NCI-H510A treated with DMSO at 0.1 percent for 48 hours (cell line): ENCODE measurements at places on chromosomes 5 and 9.

GRCh38 chr5:55850839-55851674, at the start of gene IL31RA:
Gene IL31RA (plus strand): TSS chr5:55851357. CDS start chr5:55851571, 214 bp downstream.
- DNase-seq = no peak

DNA sequence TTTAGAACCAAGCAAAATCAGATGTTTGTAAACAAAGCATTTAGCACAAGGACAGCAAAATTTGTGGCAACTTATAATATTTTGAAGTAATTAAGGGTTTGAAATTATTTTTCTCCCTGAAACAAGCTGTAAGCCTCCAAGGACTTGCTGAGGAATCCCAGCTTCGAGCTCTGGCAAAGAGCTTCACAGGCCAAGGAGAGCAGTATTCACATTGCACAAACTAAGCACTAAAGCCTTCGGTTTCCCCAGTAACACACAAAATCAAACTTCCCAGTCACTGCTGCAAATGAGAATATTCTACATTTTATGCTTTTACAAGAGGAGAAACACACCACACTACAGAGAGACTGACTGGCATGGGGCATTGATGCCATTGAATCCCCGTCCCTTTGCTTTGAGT, 101.9 kb downstream of the WDR41 start:
- no peak for DNase-seq

GRCh38 chr5:117094114-117094815, 519.6 kb upstream of the SEMA6A start:
- no peak for DNase-seq

- no peak for DNase-seq
Observed at GRCh38 chr5:178235588-178235974, 3.0 kb upstream of the PHYKPL start.

GRCh38 chr5:85484982-85485574, 1100.4 kb upstream of the EDIL3 start:
- no peak for DNase-seq

- no peak for DNase-seq
Observed at GRCh38 chr5:81774374-81774773, 23.5 kb upstream of the SSBP2 start.

- peak; percentile 58 for DNase-seq
Observed at GRCh38 chr5:43073597-43074546, 33.8 kb upstream of the ANXA2R start.

DNA sequence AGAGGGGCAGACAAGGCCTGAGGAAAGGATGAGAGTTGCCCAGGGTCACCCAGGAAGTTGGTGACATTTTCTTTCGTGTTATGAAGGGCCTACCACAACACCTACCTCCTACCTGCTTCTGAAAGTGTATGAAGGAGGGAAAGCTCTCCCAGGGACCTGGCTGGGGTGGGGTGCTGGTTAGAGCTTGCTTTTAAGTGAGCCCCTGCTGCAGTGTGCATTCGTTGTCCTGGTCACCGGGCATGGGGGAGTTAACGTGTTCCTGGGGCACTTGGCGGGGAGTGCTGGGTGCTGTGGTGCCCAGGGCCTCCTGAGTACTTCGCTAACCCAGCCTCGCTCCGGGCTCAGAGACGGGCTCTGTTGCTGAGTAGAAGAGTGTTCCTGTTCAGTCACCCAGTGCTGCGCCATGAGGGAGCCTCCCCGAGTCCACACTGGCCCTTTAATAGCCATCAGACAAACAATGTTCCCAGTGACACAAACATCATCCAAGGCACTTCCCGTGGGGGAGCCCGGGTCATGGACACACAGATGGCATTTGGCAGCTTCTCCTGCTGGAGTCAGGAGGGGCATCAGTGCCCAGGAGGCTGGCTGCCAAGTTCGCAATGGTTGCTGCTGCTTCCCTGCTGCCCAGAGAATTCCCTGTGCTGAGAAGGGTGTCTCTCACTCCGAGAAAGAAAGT, 85.7 kb downstream of the AMBP start:
- DNase-seq = no peak

- DNase-seq = no peak
Observed at GRCh38 chr5:163687414-163687813, 182.0 kb downstream of the MAT2B start.

- no peak for DNase-seq
Observed at GRCh38 chr5:157772127-157772526, 28.6 kb downstream of the LSM11 start.

- no peak for DNase-seq
Observed at GRCh38 chr5:61790678-61791077, 458.6 kb downstream of the ZSWIM6 start.

DNA sequence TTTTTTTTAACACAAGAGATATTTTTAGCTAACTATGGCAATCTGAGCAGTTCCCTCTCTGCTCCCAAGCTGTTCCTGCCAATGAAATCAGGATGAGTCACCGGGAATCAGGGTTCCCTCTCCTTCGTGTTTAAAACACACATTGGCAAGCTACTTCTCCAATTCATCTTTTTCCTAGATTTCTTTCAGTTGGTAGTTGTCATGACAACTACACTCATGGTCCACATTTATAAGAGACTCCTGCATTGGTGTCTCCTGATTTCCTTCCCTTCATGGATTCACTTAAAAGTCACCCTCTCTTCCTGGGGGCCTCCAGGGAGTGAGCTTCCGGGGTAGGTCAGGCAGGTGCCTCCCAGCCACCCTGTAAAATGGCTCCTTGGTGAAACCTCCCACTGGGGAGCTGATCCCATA, 72.3 kb upstream of the NIPAL4 start:
- no peak for DNase-seq

- DNase-seq = no peak
Observed at GRCh38 chr5:142568283-142568995, 117.5 kb downstream of the FGF1 start.

DNA sequence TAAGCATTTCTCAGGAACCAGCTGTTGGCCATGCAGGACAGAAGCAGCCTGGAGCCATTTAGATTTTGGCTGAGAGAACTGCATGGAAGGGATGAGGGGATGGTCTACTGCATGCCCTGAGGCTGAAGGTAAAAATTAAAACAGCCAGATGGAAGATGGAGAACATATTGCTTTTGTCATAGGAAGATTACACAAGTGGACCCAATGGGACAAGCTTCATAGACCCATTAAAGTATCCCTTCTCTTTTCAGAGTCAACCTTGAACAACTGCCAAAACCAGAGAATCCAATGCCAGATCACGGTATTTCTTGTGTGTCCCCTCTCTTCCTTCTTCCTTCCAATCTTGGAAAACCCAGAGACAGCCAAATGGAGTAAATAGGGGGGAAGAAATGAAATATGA, 253.4 kb downstream of the NR2F1-AS1 start:
- no peak for DNase-seq

GRCh38 chr9:33737811-33738606, 57.4 kb upstream of the PRSS3 start:
- peak; percentile 33 for DNase-seq

GRCh38 chr5:54804086-54804485, 181.3 kb downstream of the ESM1 start:
- DNase-seq = no peak

DNA sequence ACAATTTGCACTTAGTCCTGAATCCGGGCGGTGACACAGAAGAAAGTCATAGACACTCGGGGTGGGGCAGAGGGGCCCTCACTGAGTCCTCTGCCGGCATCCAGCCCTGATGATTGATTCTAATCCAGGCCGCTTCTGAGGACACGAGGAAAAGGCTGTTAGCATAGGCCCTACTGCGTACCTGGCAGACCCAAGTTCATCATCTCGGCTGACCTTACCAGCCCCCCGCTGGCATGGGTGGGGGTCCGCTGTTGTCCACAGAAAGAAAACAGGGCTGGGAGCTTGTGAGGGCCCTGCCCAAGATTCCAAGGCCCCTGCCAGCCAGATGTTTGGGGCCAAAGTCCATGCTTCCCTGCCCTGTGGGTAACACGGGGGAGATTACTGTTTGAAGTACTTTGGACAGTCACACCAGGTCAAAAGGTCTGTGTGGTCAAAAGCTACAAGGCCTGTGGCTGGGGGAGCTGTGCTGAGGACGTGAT, 24.5 kb downstream of the ERGIC1 start:
- DNase-seq = no peak

DNA sequence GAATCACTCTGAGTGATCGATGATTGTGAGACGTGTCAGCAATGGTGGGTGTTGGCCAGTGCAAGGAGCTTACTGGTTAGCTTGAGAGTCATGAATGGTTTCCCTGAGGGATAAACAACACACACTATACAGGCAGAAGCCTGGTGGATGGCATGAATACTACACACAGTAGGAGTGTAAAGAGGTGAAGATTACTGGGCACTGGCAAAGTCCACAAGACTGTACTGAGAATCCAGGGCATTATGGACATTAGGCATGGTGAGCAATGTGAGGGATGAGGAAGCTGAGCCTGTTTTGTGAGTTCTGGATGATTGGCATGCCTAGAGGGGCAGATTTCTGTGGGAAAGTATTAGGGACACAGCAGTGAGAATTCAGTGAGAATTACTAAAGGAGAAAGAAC, 71.3 kb downstream of the KDM4C start:
- no peak for DNase-seq

- peak; percentile 4 for DNase-seq
Observed at GRCh38 chr5:58462154-58462553, 2.3 kb upstream of the PLK2 start.

DNA sequence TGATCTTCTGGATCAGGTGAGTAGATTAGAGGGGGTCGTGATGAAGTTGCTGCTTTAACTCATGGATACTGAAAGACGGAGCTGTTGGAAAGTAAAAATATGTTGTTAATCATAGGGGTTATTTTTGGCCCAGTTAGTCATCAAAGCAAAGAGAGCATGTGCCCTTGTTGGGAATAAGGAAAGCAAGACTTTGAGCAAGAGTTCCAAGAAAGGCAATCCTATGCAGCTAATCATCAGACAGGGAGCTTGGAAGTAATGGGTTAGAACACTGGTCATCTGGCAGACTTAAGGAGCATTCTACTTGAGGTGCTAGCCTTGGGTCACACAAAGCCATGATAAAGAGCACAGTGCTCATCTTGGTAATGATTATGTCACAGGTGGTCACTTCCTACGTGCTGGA, 18.3 kb downstream of the ASPN start:
- no peak for DNase-seq

- no peak for DNase-seq
Observed at GRCh38 chr5:8060953-8061429, 192.0 kb downstream of the MTRR start.

DNA sequence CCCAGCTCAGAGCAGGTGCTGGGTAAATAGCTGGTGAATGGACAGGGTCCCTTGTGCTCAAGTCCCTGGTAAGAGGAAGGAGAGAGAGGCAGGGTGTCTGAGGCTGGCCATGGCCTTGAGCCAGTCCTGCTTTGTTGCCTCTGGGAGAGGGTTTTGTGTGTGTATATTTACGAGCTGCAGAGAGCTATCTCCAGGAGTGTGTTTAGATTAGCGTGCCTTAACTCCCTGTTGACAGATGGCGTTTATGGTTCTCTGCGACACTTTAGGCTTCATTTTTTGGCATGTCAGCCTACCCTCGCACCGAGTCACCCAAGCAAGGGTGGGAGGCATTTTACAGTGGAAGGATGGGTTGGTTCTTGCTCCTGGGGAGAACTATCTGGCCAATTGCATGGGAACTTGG, 22.2 kb downstream of the HMCN2 start:
- DNase-seq = peak; percentile 80

GRCh38 chr5:143687604-143688003, 124.4 kb upstream of the HMHB1 start:
- DNase-seq = no peak

- DNase-seq = no peak
Observed at GRCh38 chr5:145157841-145158240, 677.3 kb downstream of the PRELID2 start.

DNA sequence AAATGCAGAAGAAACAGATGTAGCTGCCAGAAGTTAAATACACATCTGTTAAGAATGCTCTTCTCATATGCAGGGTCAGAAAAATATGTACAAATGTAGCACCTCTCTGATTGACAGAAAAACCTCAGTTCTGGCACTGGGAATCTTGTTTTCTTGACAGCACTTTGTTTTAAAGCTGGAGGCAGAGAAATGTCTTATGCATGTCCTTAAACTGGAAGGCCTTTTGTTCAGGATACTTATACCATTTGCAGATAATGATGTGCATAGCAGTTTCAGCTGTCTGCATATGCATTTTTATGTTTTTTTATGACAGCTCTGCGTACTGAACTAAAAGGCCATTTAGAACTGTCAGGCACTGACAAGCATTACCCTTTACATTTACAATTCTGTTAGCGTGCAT, 567.9 kb downstream of the EBF1 start:
- no peak for DNase-seq
